GM12892 (cell line): ENCODE measurements at places on chromosomes 1 and 21.

- DNase-seq, result peak; percentile 30
These were observed 28.1 kb downstream of the RUNX3 start for GRCh38 chr1:24901791-24902470.

DNA sequence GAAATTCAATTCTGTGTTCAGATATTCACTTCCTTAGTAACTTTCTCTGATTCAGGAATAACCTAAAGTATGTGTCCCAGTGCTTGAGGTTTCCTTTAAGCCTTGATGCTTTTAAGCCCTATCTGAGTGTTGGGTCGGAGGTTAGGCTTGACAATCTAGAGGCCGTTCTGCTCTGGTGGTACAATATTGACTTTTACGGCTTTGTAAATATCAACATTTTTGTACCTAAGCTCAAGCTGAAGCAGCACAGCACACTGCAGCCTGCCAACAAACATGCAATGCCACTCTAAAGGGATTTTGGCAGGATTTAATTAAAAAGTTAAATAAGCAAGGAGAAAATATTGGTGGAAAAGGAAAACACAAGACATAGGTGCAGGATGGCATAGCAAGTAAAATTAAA, 279.2 kb downstream of the NEGR1 start:
- no peak for DNase-seq

- DNase-seq, result no peak
These were observed 12.9 kb downstream of the PTAFR start for GRCh38 chr1:28163496-28164161.

DNA sequence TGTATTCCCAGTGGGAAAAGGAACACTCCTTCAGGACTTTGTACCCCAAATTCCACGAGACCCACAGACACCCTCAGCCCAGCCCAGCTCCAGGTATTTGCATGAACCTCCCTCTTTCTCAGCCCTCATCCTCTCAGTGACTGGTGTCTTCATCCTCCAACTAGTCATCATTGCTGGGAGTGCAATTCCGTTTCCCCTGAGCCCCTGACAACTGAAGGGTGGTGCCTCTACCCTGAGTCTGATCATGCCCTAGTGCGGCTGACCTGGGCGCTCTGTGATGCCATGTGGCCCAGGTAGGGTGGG, 3.8 kb upstream of the ZNF692 start:
- DNase-seq, result no peak

- no peak for DNase-seq
These were observed 109.4 kb downstream of the TLR5 start for GRCh38 chr1:223033658-223034057.

- DNase-seq, result no peak
These were observed 990.3 kb downstream of the PLA2G4A start for GRCh38 chr1:187819086-187819485.

GRCh38 chr1:214136324-214136919, 144.5 kb upstream of the SMYD2 start:
- DNase-seq, result no peak

DNA sequence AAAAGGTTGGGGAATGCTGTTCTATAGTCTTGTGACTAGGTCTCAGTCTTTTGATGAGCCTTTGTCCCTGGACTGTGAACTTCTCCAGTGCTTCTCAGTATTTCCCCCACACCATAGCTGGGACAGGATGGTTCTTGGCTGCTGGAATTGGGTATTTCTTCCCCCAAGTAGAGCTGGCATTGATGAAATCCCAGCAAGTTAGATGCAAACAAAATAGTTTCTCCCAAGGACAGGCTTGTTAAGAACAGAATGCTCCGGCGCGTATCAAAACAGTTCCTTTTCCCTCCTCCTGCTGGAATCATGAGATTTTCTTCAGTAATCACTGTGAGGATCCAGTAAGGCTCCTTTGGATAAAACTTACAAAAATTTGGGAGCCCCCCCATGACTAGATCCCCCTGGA, 162.6 kb downstream of the PIK3R3 start:
- DNase-seq, result no peak

- DNase-seq, result no peak
These were observed 12.1 kb downstream of the IL24 start for GRCh38 chr1:206909161-206909882.

- no peak for DNase-seq
These were observed 165.1 kb downstream of the DAB1 start for GRCh38 chr1:57258557-57259325.

DNA sequence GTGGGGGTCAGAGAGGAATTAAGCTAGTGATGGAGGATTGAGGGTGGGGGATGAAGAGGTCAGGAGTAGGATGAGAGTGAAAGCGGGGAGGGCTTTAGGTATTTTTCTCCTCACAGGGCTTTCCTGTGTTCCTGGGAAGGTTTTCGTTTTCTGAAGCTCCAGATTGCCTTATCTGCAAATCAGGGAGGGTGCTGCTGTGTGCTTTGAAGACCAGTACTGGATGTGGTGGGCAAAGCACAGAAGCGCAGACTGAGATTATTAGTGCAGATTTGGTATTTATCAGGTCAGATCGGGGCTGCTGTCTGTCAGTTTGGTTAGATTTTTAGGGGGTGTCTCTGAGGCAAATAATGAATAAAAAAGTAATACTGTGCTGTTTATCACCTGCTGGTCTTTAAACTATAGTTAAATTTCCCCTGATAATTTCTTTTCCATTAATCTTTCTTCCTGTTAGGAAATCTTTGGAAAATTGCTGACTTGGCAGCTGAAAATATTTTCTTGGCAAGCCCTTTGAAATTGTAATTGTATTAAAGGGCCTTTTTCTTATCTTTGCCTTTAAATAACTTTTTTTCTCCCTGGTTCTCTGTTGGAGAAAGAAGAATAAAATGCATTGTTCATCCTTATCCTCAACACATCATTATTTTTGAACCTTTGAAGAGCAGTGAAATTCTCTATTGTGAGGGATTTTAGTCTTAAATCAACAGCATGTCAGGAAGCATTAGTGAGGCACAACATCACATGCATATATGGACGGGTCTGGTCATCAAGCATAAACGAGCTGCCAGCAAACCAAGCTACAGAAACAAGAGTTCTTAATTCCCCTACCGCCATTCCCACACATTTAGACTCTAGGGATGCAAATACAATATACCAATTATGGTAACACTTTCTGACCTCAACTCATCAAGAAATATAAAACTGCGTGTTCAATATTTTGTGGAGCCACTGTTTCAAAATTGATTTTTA, 139.6 kb downstream of the S1PR1 start:
- DNase-seq, result no peak

GRCh38 chr1:204319462-204319861, 40.3 kb downstream of the PLEKHA6 start:
- no peak for DNase-seq

DNA sequence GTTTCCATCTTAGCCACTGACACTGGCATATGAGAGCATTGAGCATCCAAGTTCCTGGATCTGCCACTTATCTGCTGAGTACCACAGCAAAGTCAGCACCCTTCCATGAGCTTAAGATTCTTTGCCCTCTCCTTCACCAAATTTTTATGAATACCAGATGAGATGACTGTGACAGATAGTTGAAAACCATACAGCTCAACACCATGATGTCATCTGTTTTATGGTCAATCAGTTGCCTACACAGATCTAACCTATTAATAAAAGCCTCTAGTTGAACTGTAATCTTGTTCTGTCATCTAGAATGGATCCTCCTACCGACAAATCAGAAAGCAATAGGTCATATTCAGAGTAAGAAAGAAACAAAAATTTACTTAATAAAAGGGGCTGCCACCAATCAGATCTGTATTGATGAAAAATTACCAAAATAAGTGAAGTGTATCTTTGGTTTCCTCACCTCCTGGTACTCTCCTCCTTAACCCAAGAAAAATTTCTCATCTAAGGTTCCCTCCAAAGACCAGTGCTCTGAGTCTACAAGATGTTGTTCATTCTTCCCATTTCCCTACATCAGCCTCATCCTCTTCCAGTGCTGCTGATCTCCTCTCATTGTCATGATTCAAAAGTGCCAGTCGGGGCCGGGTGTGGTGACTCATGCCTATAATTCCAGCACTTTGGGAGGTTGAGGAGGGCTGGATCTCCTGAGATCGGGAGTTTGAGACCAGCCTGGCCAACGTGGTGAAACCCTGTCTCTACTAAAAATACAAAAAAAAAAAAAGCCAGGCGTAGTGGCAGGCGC, 138.8 kb upstream of the CTTNBP2NL start:
- DNase-seq, result no peak

DNA sequence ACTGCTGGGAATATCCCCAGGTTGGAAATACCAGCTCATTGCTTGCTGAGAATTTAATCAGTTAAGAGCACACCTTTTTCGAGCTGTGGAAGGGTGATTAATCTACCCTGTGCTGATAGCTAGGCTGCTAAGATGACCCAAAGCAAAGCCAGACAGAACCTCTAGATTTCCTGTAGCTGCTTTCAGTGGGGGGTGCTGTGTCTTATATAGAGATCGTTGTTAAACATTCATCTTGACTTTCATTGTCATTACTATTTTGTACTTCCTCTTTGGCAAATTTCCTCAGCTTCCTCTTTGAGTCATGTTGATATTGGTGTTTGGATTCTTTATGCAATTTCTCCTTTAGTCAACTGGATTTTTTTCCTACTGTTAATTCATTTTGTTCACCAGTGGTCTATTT, 155.3 kb downstream of the DISC1 start:
- DNase-seq, result no peak

DNA sequence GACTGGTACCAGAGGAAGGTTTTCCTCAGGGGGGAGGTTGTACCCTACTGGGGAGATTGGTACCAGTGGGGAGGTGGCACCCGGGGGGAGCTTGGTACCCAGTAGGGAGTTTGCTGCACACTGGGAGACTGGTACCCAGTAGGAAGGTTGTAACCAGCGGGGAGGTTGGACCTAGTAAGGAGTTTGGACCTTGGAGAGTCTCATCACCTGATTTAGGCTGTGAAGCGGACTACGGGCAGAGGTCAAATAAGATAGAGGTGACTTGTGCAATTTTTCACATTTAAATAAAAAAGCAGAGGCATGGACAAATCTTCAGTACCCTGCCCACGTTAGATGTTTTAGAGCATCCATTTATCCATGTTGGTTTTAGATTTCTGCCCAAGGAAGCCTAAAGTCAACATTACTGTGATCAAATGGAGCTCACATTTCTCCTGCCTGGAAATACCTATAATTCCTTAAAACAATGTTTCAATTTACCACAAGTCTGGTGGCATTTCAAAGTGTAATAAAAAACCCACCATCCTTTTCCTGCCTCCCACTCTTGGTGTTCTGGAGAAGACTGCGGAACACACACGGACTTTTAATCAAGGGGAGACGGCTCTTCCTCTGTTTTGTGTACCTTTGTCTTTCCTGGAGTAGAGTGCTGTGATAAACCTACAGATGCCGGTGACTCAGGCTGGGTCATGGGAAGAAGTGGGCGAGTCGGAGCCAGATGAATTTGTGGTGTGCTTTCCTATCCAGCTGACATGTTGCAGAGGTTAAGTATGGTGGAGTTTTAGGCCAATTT, 36.2 kb upstream of the MRPS6 start:
- no peak for DNase-seq

DNA sequence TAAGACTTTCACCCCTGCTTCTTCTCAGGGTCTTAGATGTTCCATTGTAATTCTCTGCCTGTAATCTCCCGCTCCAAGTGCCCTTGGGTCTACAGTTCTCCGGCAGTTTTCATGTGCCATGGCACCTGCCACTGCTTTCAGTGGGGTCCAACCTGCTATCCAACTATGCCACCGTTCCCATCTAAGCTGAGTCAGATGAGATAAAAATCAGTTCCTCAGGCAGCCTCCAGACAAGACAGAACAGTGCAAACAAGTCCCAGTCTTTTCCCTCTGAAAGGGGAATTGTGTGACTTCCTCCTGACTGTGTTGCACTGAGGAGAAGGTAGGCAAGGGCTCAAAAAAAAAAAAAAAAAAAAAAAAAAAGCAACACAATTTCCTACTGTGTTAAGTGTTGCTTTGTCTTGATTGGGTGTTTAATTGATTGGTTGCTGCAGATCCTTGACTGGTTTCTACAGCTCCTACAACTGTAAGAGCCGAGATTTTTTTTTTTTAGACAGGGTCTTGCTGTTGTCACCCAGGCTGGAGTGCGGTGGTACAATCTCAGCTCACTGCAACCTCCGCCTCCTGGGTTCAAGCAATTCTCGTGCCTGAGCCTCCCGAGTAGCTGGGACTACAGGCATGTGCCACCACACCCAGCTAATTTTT, 50.7 kb downstream of the EBNA1BP2 start:
- no peak for DNase-seq

DNA sequence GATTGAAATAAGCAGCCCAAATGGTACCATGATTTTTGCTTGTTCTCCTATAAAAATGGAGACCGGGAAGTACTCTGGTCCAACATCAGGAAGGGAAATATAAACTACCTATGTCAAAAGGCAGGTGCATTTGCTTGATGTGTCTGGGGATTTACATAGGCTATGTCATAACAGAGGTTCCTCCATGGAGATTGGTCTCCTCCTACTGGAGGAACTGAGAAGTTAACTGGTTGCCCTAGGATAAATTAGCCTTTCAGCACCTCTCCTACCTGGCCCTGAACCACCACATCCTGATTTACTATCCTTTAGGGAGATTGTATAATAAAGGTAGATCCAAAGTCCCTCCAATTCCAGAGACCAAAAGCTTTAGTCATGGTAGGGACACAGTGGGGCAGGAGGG, 1109.3 kb upstream of the B3GALT2 start:
- no peak for DNase-seq

- no peak for DNase-seq
These were observed 252.0 kb downstream of the PTBP2 start for GRCh38 chr1:96973605-96974004.

DNA sequence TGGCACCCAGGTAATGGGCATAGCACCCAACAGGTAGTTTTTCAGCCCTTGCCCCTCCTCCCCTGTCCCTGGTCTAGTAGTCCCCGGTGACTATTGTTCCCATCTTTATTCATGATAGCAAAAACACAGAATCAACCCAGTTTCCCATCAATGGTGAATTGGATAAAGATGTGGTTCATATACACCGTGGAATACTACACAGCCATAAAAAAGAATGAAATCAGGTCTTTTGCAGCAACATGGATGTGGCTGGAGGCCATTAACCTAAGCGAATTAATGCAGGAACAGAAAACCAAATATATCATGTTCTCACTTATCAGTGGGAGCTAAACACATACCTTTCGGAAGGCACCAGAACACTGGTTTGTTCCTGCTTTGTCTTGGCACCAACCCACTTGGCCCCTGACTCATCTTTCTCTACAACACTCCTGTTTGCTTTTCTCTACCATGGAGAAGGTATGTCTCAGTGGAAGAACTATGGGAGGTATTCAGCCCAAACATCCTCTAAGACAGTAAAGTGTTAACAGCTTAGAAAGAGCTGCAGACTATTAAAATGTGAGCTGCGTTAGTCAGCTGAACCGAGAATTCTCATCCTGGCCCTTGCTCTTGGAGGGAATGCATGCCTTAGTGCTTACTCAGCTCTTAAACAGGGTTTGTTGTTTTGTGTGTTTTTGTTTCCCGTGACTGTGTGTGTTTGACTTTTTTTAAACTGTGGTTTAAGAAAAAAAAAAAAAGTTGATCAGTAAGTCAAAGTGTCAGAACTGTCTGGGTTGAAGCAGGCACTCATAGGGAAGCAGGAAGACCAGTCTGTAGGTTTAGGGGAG, 203.0 kb downstream of the TOMM20 start:
- no peak for DNase-seq
